Tibial nerve (tissue), 4 donors: ENCODE measurements at places on chromosomes 12 and 14. TPM values are rescaled to one million over a fixed set of nuclear protein-coding genes. Genes with fewer than 3 reads are reported as not detected.

The C14orf180 gene
- total RNA-seq, result 31.2 TPM

The PRKAB1 gene
- total RNA-seq, result 26.1 TPM

The GLIPR1L1 gene
- not detected for total RNA-seq

The RNASE7 gene
- total RNA-seq, result not detected

The STAB2 gene
- 0.20 TPM for total RNA-seq
